Stimulated activated CD4-positive, alpha-beta T cell treated with anti-CD3 and anti-CD28 coated beads, Interleukin-4, amount 100 ng/mL, for 24 hours (primary cell): ENCODE measurements at places on chromosomes 5 and 9.

GRCh38 chr9:113588242-113588810 is 124.8 kb downstream of the RGS3 start:
- DNase-seq, result no peak

DNA sequence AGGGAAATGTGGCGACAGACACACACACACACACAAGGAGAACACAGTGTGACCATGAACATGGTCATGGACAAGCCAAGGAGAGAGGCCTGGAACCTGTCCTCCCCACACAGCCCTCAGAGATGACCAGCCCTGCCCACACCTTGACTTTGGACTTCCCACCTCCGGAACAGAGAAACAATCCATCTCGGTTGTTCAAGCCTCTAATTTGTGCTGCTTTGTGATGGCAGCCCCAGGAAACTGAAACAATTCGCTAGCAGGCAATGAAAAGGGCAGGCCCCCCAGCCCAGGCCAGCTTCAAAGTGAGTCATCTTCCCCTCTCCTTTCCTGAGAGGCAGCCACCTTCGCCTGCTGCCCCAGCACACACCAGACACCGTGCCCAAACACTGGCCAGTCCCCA is 47.7 kb downstream of the NSUN2 start:
- DNase-seq, result no peak

- no peak for DNase-seq
Observed at GRCh38 chr5:111984044-111984443, 227.1 kb upstream of the NREP start.

DNA sequence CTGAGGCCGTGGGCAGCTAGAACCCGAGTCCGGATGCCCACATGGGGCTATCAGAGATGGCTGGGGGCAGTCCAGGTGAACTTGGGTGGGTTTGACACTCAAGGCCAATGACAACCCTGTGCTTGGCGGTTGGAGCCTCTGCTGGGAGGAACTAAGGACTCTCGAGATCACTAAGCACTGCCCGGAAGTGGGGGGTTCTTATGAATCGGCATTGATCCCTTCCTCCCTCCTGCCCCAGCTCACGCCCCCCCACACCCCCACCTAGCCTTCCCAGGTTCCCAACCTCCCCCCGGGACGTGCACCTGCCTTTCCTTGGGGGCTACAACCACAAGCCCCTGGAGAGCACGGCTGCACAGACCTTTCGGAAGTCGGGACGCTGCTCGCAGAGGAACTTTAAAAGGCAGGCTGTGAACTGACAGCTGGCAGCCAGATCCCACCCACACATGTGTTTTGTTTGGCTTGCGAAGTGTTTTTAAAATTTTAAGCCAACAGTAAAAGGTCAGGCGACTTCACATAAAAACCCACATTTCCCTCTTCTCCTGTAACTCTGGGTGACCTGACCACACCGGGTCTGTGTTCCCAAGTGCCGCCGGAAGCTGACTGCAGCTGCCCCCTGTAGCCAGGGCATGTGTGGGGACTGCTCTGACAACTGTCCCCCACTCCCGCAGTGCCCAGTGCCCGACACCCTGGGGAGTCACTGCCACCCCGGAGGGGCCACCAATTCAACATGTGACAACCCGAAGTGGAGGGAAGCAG is 5.1 kb upstream of the RALGDS start:
- no peak for DNase-seq

GRCh38 chr5:140587495-140587894 is 22.9 kb downstream of the SLC35A4 start:
- DNase-seq, result no peak

- DNase-seq, result no peak
Observed at GRCh38 chr5:123398058-123398733, 25.0 kb downstream of the CEP120 start.

DNA sequence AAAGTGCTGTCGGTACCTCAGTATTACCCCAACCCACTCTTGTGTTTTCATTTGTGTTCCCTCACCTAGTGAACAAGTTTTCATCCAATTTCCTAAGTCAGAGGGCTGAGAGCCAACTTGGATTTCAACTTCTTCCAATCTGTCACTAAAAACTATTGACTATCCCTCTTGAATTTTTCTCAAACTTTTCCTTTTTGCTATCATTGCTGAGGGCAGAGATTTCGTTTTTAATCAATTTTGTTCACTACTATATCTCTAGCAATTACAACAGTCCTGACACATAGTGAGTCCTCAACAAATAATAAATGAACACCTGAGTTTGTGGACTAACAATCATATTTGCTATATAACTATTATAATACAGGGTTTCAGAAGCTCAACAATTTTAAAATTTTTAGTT is 29.0 kb downstream of the MEIKIN start:
- no peak for DNase-seq

GRCh38 chr5:111830333-111830732 is 73.3 kb upstream of the NREP start:
- no peak for DNase-seq

- no peak for DNase-seq
Observed at GRCh38 chr5:14129123-14129522, 14.0 kb upstream of the TRIO start.
